ENCODE measurements at places on chromosomes 4 and X.

- DNase-seq: no peak
Measured at GRCh38 chr4:3730422-3731190, 35.6 kb upstream of the ADRA2C start.

- DNase-seq: no peak
Measured at GRCh38 chr4:65453398-65453797, 216.9 kb downstream of the EPHA5 start.

GRCh38 chrX:71171110-71171801 is 26.6 kb downstream of the NLGN3 start:
- DNase-seq: no peak

DNA sequence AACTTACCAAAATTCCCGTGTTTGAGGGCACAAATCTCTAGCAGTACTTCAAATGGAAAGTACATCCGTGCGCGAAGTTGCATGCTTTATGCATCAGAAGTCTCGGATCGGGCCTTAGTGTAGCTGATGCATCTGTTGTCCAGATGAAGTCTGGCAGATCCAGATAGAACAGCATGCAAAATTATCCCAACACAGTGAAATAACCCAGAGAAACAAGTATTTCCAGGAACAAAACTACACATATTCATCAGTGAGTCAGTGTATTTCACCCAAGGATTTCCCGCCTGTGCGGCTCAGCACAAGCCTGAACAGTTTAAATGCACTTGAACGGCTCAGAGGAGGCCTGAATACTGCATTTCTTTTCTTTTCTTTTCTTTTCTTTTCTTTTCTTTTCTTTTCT is 27.4 kb upstream of the CLDN24 start:
- DNase-seq: no peak

GRCh38 chr4:72569719-72570235 is 756 bp upstream of the ADAMTS3 start:
- no peak for DNase-seq

Data from stimulated activated CD8-positive, alpha-beta memory T cell treated with anti-CD3 and anti-CD28 coated beads, Interleukin-4, amount 100 ng/mL, for 4 hours (primary cell).